Left ventricle myocardium inferior (tissue), 1 donor: ENCODE measurements at places on chromosomes 11 and 22. TPM values are rescaled to one million over a fixed set of nuclear protein-coding genes. Genes with fewer than 3 reads are reported as not detected.

The ST14 gene
- total RNA-seq = 1.0 TPM

The TRIM51 gene
- not detected for total RNA-seq

The NLRP14 gene
- not detected for total RNA-seq

The CHADL gene
- 10.3 TPM for total RNA-seq

The DENND6B gene
- total RNA-seq = 1.2 TPM

The HOATZ gene
- total RNA-seq = not detected

The SEPTIN5 gene
- total RNA-seq = 141 TPM

The OR8D1 gene
- total RNA-seq = not detected

GRCh38 chr11:79294845-79295731, 145.7 kb downstream of the TENM4 start:
- no peak for DNase-seq

GRCh38 chr22:37137903-37138665, 11.6 kb downstream of the IL2RB start:
- no peak for DNase-seq

DNA sequence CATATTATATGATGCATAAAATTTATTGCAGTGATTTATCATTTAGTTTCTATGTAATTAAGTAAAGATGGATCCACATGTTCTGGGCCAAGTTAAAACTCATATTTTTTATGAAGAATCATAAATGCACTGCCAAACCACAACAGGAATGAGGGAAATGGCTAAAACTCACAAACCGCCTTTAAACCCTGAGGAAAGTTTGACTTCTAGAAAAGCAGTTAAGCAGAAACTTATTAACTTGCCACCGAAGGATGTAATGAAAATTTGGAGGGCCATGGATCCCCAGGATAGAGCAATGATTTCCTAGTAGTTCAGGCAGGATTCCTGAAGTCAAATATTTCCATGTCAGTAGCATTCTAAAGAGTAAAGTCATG, 218.3 kb upstream of the CTSC start:
- no peak for DNase-seq

DNA sequence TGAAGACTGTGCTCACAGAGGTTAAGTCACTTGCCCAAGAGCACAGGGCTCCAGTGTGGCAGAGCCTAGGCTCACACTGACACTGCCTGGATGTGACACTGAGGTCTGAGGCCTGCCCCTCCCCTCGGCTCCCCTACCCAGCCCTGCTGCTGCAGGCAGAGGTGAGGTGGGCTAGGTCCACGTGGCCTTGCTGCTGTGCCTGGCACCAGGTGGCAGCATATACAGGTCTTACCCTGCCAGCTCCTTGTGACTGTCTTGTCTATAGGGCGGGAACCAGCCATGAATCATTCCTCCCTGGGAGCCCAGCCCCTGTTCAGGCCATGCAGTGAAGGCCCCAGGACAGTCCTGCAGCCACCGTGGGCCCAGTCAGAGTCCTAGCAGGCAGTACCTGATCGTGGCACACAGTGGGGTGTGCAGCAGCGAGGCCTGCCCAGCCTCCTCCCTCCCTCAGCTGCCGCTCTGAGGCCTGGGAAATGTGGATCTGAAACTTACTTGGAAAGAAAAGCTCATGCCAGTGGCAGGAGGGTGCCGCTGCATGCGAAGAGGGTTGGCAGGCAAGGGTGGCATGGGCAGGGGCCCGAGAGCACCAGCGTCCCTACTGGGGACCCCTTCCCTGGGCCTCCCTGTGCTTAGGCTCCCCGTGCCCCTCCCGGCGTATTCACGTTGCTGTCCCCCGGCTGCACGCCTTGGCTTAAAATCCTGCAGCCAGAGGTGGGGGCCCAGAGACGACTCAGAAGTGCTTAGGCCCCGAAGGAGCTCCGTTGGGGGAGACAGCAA, 1.2 kb upstream of the CERK start:
- DNase-seq = no peak

- no peak for DNase-seq
Observed at GRCh38 chr22:23831261-23831660, 7.5 kb downstream of the DERL3 start.

GRCh38 chr11:120517801-120518291, 6.3 kb downstream of the GRIK4 start:
- DNase-seq = no peak

GRCh38 chr11:95358511-95359340, 127.7 kb upstream of the SESN3 start:
- no peak for DNase-seq

DNA sequence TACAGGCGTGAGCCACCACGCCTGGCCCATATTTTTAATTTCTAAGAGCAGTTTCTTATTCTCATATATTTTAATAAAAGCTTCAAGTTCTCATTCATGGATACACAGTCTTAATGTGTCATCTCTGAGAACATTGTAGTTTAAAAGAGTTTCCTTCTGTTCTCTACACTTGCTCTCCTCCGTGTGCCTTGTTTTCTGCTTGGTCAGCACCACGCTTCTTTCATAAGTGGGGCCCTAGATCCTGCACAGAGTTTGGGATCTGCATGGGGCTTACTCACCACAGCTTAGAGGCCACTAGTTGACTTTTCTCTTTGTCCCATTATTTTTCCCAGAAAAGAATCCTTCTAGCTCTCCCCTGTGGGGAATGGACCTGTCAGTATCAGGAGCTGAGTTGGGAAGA, 58.8 kb downstream of the PPP6R2 start:
- DNase-seq = no peak

DNA sequence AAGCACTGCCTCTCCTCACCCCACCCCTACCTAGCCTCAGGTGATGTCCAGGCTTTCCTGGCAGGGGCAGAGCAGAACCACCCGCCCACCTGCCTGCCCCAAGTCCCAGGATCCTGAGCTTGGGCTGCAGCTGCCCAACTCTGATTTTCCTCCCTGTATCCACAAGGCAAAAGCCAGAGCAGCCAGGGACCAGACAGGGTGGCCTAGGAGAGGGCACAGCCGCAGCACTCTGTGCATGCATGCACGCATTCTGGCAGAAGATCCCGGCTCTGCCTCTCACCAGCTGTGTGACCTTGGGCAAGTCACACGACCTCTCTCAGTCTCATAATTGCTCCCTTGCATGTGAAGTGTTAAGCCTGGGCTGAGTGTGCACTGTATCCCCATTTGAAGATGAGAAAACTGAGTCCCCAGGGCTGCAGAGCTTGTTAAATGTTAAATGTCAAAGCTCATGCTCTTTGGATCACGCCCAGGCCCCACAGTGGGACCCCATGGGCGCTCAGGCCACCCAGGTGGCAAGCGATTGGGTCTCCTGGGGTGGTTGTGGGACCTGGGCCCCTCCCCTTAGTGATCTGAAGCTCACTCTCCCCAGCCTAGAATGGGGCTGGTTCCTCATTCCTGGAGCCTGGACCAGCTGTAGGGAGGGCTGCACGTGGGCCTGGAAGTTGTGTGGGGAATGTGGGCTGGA, 2.8 kb upstream of the CARNS1 start:
- DNase-seq = no peak

- no peak for DNase-seq
Observed at GRCh38 chr11:83921447-83922192, 635.5 kb upstream of the CCDC90B start.

- no peak for DNase-seq
Observed at GRCh38 chr11:113376156-113376555, 11.4 kb upstream of the ANKK1 start.

DNA sequence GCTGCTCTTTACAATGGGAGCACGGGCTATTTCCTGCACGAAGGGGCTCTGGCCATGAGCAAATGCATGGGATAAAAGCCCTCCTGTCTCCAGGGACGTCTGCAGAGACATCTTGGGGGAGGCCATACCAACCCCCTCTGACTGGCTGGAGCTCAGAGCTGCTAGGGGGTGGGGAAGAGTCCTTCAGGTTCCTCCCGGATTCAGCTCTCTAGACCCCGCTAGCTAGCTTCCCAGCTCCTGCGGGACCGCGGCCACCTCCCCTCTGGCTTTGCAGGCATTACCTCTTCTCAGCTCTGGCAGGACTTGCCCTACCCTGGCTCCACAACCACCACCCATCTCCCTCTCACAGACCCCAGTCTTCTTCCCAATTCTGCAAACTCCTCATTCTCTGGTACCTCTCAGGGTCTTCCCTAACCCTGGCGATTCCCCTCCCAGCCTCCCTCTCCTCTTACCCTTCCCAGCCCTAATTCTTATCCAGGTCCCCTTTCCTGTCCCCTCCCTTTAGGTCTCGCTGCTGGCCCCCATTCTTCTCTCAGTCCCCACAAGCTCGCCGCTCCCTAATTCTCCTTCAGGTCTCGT, 802 bp downstream of the SYT13 start:
- no peak for DNase-seq

DNA sequence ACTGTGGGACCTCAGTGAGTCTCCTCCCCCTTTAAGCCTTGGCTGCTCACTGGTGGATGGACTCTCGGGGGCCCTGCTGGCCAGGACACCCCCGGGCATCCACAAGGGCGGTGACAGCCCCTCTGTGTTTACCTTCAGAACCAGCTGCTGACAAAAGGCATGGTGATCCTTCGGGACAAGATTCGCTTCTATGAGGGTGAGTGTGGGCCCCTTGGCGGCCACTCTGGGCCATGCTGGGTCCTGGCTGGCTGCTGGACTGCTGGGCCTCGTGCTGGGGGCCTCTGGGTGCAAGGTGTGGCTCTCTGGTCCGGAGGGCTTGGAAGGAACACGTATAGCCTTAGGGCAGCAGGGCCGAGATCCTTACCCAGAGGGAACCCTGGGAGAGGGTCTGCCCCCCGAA, 24.4 kb downstream of the PRR5 start:
- no peak for DNase-seq

GRCh38 chr11:298406-299065, 790 bp downstream of the IFITM5 start:
- DNase-seq = peak; percentile 17

DNA sequence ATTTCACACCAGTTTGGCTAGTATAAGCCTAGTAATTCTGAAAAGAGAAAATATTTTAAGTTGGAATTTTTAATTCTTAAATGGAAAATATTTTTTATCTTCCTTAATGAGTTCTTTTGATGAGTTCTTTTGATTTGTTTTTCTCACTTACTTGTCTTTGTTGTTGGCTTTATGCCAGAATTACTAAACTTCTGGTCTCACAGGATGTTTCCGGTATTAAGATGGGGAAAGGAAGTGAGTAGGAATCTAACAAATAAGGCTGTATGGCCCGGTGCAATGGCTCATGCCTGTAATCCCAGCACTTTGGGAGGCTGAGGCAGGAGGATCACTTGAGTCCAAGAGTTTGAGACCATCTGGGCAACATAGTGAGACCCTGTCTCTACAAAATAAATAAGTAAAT, 106.4 kb downstream of the ARHGAP42 start:
- DNase-seq = no peak

DNA sequence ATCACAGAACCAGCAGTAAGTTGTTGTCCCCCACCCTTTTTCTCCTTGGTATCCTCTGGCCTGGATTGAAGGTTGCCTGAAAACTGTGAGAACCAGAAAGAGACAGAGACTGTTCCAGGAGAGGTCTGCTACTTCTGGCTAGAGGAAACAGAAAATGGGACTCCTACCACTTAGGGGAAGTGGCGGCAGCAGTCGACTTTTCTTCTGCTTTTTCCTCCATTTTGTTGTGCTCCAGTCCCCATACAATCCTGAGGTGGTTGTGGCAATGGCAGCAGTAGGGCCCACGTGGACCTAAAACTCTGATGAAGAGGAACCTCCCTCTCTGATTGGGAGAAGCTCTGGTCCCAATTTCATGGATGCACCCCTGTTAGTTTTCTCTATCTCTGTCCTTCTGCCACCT, 76.0 kb upstream of the SORL1 start:
- no peak for DNase-seq

- no peak for DNase-seq
Observed at GRCh38 chr22:19167106-19167869, 11.2 kb downstream of the SLC25A1 start.

DNA sequence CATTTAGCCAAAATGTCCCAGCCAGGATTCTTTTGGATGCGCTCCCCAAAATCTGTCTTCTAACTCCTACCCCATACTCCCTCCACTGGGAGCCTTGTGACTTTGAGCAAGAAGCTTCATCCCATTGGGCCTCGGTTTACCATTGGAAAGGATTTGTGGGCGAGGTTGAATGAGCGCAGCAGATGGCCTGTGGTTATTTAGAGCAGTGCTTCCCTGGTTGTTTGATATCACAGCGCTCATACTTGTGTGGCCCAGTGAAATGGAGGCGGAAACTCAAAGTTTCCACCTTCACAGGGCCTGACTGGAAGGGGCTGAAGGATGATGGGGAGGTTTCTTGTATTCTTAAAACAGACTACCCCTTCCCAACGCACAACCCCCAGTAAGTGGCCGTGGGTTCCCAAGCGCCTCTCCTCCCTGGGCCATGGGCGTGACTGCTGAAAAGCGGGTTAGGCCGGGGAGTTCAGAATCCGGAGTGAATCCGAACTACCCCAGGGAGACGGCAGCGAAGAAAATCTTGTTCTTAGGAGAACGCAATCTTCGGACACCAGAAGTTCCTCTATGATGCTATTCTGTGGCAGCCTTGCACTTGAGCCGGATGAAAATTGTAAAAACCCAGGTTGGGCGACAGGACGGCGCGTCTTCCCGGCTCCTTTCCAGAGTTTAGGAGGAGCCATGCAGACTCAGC, 1.2 kb upstream of the ATF4 start:
- DNase-seq = no peak

DNA sequence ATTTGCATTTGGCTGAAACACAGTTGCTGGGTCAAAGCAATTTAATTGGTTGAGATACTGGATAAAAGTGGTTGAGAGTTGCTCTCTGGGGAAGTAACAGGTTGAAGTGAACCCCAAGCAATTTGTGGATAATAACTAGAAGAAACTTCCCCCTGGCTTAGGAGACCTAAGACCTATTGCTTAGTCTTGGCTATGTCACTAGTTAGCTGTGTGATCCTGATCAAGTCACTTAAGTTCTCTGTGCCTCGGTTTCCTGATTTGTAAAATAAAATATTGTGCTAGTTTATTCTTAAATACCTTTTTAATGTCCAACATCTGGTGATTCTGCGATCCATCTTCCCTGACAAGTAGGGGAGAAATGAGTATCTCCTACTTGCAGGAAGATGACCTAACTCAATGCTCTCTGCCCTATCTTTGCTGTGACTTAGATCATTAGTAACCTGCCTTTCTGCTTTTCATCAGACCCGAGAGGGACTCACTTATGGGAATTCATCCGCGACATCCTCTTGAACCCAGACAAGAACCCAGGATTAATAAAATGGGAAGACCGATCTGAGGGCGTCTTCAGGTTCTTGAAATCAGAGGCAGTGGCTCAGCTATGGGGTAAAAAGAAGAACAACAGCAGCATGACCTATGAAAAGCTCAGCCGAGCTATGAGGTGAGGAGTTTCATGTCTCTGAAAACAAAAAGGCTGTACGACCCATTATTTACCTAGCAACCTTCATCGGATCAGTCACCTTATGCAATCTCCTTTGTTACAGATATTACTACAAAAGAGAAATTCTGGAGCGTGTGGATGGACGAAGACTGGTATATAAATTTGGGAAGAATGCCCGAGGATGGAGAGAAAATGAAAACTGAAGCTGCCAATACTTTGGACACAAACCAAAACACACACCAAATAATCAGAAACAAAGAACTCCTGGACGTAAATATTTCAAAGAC, 37.5 kb downstream of the EHF start:
- DNase-seq = no peak

GRCh38 chr11:60992842-60993409, 21.4 kb downstream of the CD6 start:
- no peak for DNase-seq

- DNase-seq = no peak
Observed at GRCh38 chr22:21695430-21696085, 29.7 kb downstream of the PPIL2 start.

GRCh38 chr11:77278595-77279506, 22.6 kb downstream of the GDPD4 start:
- no peak for DNase-seq
